Endothelial cell (in vitro differentiated cells): ENCODE measurements at places on chromosomes 2 and 18.

GRCh38 chr2:3242747-3243369, 134.8 kb downstream of the EIPR1 start:
- DNase-seq = no peak

- no peak for DNase-seq
Observed at GRCh38 chr2:146024212-146024743, 1504.4 kb upstream of the ZEB2 start.

GRCh38 chr2:109679626-109680025, 65.5 kb downstream of the SOWAHC start:
- no peak for DNase-seq

DNA sequence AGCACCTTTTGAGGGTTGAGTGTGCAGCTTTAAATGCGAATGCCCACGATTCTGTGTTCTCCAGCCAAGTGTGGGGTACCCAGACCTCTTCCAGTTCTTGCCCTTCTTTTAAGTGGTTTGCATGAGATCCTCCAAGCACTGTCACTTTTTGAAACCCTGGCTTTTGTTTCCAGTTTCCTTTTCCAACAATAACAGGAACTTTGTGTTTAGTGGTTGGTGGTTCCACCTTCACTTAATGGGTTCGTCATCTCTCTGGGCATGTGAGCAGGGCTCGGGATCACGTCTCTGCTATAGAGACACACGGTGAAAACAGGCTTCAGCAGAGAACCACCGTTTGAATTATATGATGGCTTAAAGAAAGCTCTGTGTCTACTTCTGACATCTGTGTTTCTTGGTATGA, 197.6 kb downstream of the LDLRAD4 start:
- no peak for DNase-seq

GRCh38 chr2:29931818-29932217, 10.4 kb upstream of the ALK start:
- DNase-seq = no peak

- peak; percentile 45 for DNase-seq
Observed at GRCh38 chr2:223692191-223692947, 90.2 kb upstream of the SCG2 start.

DNA sequence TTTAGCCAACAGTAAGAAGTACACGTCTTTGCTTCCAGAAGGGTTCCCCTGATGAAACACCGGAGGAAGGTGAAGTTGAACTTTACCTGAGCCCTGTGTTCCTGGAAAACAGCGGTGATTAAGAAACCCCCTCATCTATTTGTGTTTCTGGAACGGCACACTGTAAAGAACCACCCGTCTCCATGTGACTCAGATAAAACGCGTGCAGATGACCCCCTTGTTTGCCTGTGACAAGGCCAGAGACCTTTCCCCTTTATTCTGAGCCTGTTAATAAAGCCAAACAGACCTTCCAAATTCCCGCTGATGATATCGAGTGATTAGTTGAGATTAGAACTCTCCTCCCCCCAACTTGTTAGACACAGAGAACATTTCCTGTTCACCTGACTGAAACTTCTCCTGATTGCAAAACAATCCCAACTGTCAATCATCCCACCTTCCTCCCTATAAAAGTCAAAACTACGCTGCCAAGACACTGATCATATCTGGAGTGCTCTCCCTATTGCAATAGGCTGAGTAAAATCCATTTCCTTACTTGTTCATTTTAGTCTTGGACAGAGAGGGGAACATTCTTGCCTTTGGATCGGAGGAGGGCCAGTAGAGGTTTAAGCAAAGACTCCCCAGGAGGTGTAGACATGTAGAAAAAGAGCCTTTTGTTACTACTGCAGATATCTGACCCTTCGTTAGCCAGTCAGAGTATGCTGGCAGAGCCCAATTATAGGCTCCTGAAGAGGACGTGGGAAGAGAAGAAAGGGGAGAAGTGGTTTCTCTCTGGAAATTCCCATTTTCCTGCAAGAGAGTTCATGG, 914 bp upstream of the IWS1 start:
- DNase-seq = no peak

DNA sequence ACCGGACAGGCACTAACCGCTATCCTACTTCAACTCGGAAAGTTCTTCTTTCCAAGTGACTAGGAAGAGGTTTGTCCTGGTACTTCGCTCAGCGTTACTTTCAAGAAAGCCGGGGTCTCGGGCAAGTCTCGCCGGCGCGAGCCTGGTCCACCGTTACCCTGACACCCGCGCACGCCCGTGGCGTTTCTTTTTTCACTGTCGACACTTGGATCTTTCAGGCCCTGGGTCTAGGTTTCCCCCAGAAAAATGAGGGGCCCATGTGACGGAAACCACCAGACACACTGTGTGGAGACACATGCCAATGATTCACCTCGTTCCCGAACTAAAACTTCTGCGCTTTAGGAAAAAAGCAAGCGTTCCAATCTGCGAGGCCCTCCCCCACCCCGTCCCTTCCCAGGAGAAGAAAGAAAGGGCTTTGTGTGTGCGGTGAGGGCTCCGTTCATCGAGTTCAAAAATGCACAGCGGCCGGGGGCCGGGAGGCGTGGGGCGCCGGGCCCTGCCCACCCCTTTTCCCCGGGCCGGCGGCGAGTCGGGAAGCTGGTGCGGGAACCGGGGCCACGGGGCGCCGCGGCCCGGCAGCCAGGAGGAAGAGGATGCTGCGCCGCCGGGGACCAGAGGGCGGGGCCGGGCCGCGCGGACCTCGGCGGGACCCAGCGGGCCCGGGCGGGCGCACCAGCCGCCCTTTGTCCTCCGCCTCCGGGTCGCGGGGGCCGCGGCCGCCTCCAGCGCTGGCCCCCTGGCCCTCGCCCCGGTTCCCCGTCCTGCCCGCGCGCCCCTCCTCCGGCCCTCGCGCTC, 2.6 kb downstream of the ZNF521 start:
- peak; percentile 57 for DNase-seq

DNA sequence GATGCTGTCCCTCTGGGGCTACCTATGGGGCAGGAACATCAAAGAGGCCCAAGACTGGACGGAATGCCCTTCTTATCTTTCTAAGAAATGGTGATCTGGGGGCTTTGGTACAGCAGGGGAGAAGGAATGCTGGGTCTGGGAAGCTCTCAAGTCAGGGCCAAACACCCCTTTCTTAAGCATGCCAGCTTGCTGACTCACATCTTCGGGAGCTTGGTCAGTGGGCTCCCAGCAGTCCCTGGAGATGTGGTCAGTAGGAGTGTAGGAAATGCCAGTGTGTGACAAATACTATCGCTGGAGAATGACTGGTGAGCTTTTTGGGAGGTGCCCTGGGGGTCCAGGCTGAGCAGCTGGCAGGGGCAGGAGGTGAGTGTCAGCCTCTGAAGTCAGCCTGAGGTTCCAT, 105.0 kb upstream of the CDC42EP3 start:
- DNase-seq = no peak

DNA sequence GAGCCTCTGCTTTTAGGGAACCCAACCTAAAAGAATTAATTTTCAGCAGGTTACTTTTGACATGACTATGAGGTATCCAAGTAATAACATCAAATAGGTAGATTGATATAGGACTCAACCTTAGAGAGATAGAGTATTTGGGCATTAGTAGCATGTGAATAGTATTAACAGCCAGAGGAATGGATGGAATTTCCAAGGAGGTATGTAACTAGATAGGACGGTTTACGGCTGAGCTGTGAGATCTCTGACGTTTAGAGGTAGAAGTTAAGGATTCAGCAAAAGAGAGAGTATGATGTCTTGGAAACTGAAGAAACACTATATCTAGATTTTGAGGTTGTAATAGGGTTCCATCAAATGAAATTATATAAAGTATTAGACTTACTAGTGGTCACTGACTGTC, 70.3 kb downstream of the HNMT start:
- DNase-seq = no peak

GRCh38 chr2:37826611-37827010, 98.5 kb upstream of the RMDN2 start:
- no peak for DNase-seq

DNA sequence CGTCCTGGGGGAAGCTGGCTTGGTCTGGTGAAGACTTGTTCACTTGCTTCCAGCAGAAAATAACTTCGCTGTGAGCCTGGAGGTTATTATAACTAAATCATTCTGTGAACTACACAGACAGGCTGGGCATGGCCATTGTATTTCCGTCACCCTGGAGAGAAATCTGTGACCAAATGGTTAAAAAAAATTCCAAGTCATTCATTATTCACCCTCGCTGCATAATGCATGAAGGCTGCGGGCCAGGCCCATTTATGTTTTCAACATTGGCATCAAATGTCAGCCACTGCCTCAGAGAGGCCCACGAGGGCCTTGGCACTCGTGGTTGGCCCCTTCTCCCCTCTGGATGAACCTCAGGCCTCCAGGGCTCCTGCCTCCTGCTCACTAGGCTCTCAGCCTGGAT, 57.7 kb downstream of the RRM2 start:
- no peak for DNase-seq

- no peak for DNase-seq
Observed at GRCh38 chr2:122389694-122390093, 634.2 kb downstream of the TSN start.

- no peak for DNase-seq
Observed at GRCh38 chr2:112709703-112710102, 11.1 kb upstream of the NT5DC4 start.
